ENCODE measurements at places on chromosomes 1 and 21. TPM values are rescaled to one million over a fixed set of nuclear protein-coding genes. Genes with fewer than 3 reads are reported as not detected.

BSND gene
- total RNA-seq = not detected

HIVEP3 gene
- 38.5 TPM for total RNA-seq

IL19 gene
- total RNA-seq = not detected

SH3BGR gene
- 1.2 TPM for total RNA-seq

CHODL gene
- total RNA-seq = not detected

MFAP2 gene
- total RNA-seq = not detected

S100A3 gene
- not detected for total RNA-seq

GBP2 gene
- 196 TPM for total RNA-seq

RAB42 gene
- total RNA-seq = not detected

EXTL1 gene
- not detected for total RNA-seq

MIS18A gene
- total RNA-seq = 20.8 TPM

SYF2 gene
- total RNA-seq = 39.1 TPM

F3 gene
- not detected for total RNA-seq

RIPPLY3 gene
- not detected for total RNA-seq

GPR37L1 gene
- total RNA-seq = not detected

SYCP1 gene
- not detected for total RNA-seq

KCND3 gene
- not detected for total RNA-seq

DNAJC28 gene
- total RNA-seq = 0.17 TPM

NID1 gene
- total RNA-seq = 0.17 TPM

CELA3A gene
- total RNA-seq = not detected

CELA2A gene
- total RNA-seq = not detected

Data from T-helper 1 cell treated with Interleukin-12 subunit alpha and Interleukin-12 subunit beta and Interleukin-4 antibody, amounts not matched to agents 30 ng/mL and 1 ng/mL, for 36 hours (primary cell).